Stimulated activated naive CD4-positive, alpha-beta T cell treated with Interleukin-2 at 50 U/mL for 16 hours (primary cell): ENCODE measurements at places on chromosomes 6 and 20.

DNA sequence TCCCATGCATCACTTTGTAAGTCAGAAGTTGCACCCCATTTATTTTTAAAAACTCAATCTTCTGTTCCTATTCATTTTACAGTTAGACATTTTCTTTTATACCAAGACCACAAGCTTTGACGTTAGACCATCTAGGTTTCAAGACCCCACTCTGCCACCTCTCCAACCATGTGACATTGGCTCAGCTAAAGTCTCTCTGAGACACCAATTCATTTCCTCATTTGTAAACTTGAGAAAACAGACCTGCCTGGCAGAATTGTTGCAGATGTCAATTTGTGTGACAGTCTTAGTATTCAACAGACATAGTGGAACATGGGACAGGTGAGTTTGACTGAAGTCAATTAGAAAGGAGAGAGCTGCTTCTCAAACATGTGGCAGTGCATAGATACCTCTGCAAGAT is 55.6 kb upstream of the CSE1L start:
- no peak for DNase-seq

DNA sequence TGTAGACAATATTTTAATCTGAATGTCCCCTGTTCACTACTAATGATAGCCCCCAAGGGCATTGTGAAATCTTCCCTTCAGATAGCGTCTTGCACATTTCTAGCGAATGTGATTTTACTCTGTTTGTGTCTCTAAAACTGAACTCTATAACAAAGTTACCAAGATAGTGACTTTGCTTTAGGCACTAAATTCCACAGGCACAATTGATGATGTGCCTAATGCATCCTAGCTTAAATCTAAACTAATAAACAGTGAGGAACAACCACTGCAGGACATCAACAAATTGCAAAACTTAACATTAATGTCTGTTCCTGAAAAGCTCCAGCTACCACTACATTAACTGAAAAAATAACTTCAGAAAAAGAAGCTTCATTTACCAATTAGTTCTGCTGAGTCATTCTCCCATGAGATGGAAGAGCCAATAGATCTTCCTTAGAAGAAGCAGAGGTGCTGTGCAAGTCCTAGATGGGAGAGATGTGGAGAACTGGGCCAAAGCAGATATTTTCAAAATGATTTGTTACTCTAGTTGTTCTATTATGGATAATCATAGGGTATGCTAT is 1065.0 kb downstream of the EPHA7 start:
- no peak for DNase-seq

- DNase-seq: no peak
Observed at GRCh38 chr6:1609041-1609647, 571 bp upstream of the FOXC1 start.

GRCh38 chr6:41072836-41073202 is at the start of gene NFYA:
TSS of gene NFYA (plus strand) at chr6:41072974. CDS start at chr6:41079090, 6,116 bp downstream.
- peak; percentile 100 for DNase-seq

GRCh38 chr6:19851241-19852089 is 14.3 kb downstream of the ID4 start:
- no peak for DNase-seq

- no peak for DNase-seq
Observed at GRCh38 chr6:109069746-109070145, 24.9 kb downstream of the SESN1 start.

DNA sequence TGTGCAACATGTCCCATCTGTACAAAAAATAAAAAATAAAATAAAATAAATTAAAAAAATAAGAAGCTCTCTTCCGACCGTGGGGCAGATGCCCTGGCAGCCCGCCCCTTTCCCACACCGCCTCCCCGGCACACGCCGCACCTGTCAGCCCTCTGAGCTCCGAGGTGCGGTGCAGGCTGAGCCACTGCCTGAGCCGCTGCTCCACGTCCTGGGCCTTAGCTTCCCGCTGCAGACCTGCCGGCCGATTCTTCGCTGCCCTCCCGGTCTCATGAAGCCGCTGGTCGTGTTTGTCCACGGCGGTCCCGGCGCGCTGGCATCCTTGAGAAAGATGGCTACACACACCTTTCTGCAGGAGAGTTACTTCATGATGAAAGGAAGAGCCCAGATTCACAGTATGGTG is 10.7 kb upstream of the CLPSL2 start:
- DNase-seq: no peak
